ENCODE measurements at places on chromosomes 11 and 22.
A peak's percentile ranks its signal among the peaks of the same experiment; 100 is the strongest.

DNA sequence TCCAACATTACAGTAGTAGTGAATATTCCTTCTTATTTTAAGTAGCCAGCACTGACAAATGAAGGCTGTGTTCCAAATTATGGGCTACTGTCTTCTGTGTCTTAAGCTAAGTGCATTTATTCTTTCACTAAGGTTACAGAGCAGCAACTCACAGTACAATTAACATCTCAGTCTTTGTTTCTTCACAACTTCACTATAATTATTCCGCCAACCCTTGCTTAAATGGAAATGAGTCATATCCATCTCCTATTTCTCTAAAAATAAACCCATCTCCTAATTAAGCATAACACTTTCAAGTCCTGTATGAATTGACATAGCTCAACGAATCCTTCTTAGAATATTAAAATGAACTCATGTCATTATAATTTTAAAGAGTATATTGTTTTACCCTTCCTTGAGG is 6.7 kb downstream of the ETS1 start:
- DNase-seq, result no peak

GRCh38 chr11:18699848-18700261 is 1.3 kb downstream of the TMEM86A start:
- no peak for DNase-seq

DNA sequence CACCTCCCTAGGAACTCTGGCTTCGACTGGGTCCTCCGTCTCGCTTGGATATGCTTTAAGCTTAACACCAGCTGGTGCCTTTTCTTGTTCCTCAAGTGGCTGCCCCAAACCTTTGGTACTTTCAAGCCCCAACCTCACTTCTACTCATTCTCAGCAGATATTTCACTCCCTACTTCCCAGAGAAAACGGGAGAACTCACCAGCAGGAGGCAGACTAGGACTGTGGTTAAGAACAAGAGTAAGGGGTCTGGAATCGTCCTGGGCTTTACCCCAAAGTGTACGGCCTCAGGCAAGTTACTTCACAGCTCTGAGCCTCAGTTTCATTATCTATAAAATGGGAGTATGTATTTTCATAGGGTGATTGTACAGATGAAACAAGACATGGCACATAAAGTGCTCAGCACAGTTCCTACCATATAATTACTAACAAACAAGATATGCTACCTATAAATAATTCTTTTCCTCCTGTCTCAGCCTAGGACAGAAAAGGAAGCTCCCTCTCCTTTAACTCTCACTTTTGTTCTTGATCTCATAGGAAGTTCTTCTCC is 37.8 kb downstream of the PAMR1 start:
- peak; percentile 80 for DNase-seq

DNA sequence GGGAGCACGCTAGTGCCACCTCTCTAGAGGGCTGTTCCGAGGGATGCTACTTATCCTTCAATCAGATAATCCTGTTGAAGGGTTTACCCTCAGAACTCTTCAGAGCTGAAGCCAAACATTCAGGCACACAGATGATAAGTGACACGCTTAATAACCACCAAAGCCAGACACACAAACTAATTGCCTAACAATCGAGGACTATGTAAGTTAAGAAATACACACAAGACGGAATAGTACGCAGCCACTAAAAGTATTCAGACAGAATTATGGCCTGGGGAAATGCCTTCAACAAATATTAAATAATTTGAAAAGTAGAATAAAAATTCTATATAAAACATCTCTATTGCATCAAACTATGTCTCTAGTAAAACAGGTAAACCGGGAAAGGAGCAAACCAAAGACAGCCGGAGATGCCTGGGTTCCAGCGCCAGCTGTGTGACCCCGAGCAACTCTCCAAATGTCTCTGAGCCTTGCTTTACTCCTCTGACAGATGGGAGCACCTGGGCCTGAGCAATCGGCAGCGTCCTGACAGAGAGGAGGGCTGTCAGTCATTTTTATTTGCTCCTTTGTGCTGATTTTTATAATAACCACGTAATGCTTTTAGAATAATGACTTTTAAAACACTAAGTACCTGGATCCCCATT is 11.3 kb downstream of the LRFN4 start:
- no peak for DNase-seq

DNA sequence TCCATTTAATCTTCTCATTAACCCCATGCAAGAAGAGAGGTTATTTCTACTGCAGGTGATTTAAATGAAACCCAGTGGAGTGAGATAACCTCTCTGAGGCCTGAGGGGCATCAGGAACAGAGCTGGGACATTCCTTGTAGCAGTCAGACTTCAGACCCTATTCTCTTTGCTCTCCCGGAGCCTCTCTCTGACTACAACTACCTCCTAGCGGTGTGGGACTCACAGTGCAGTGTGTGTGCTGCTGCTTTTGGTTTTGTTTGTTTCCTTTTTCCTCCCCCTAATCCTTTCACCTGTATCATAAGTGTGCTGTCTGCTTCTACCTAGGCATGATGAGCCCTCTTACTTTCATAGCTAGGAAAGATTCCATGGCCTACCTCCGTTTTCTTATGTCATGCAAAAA is 769.6 kb downstream of the NTM start:
- DNase-seq, result no peak

- DNase-seq, result no peak
Observed at GRCh38 chr22:21445437-21446127, 21.6 kb upstream of the TMEM191C start.

DNA sequence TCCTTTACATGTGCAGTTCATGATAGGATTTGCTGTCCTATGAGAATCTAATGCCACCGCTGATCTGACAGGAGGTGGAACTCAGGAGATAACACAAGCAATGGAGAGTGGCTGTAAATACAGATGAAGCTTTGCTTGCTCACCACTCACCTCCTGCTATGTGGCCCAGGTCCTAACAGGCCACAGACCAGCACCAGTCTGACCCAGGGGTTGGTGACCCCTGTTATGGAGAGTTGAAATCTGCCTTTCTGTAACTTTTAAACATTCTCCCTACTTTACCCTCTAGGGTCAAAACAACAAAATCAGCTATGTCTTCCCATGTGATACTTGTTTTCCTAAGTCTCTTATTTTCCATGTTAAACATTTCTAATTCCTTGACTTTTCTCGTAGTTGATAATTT is 48.7 kb upstream of the BARX2 start:
- DNase-seq, result no peak

GRCh38 chr11:31926106-31926505 is 115.0 kb upstream of the PAX6 start:
- DNase-seq, result no peak

DNA sequence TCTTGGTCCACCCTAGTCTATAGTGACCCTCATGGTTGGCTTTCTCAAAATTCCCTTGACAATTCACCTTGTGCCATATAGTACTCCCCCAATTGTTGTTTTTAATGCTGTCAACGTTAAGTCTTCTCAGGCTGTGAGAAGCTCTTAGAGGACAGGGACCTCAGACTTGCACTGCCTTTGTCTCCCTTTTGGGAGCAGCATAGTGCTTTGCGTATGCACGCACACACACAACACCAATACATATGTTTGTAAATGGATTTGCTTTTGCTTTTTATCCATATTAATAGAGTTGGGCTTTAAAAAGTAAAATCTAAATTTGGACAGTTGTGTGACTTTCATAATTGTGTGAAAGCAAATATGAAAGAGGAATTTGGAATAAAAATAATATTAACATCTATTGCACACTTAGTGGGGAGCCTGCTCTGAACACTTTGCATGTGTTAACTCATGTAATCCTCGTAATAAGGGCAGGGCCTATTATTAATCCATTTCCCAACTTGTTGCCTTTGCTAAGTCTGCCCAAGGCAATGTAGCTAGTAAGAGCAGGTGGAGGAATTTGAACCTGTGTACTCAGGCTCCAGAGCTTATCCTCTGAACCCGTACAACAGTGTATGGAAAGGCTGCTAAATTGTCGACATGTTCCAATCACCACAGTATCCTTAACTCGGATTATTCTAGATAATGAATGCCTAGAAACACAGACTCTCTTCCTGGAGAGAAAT is 257.7 kb upstream of the NARS2 start:
- no peak for DNase-seq

DNA sequence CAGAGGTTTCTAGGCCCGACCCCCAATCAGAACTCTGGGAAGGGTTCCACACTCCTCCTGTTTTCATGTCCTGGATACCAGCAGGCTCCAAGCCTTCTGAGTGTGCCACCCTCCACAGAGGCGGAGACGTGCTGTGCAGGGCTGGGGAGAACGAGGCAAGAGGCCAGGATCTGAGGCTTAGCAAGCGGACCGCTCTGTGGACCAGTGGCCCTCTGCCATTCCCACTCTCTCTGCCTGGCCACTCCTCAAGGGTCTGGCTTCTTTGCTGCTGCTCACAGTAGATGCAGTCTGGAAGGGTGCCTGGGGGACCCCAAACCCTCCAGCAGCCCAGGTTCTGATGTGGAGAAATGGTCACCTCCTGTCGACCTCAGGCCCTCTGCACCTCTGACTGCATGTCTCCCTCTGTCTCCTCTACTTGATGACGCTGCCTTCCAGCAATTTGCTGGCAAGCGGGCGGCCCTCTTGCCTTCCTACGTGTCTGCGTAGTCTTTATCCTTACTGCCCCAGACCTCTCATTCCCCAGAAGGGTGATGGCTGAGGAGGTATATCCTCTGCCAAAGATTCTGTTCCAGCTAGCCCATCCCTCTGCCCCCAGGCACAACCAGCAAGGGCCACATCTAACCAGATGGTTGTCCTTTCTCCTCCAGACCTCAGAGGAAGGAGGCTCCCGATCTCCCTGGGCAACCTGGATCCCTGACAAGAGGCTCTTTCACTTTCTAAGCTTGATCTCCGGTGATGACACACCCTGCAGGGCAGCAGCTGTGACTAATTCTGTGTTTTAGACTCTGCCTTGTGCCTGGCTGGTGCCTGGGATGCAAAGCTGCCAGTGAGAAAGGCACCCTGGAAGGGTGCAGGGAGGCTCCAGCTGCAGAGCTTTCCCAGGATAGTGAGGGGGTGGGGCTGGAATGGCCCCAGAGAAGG is 87.3 kb downstream of the NAT10 start:
- DNase-seq, result no peak

- no peak for DNase-seq
Observed at GRCh38 chr11:64799623-64800302, 3.3 kb downstream of the MAP4K2 start.

DNA sequence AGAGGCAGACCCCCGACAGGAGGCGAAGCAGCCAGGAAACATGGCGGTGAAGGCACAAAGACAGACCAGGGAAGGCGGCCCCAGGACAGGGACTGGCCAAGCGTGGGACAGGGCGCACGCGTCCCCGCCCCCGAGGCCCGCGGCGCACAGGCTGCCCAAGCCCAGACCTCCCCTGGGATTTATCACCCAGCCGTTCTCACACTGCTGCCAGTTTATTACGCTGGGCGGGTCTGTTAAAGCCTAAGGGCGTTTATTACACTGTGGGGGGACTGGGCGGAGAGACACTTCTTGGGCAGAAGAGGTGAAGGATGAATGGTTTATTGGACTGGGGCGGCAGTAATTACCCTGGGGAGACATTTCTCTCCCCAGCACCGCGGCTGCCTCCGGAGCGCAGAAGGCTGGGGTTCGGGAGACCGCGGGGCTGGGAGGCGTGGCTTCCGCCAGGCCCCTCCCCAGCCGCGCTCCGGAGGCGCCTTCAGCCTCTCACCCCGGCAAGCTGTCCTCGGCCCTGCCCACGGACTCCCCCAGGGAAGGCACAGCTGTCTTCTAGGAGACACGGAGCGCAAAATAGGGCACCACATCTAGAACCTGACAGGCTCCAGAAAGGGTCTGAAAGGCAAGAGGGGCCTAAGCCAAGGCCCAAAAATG is 47.1 kb downstream of the SLC22A12 start:
- DNase-seq, result peak; percentile 43

Measured in WTC11 (cell line).